ENCODE measurements at places on chromosomes 2 and 18. TPM values are rescaled to one million over a fixed set of nuclear protein-coding genes. Genes with fewer than 3 reads are reported as not detected.

DNA sequence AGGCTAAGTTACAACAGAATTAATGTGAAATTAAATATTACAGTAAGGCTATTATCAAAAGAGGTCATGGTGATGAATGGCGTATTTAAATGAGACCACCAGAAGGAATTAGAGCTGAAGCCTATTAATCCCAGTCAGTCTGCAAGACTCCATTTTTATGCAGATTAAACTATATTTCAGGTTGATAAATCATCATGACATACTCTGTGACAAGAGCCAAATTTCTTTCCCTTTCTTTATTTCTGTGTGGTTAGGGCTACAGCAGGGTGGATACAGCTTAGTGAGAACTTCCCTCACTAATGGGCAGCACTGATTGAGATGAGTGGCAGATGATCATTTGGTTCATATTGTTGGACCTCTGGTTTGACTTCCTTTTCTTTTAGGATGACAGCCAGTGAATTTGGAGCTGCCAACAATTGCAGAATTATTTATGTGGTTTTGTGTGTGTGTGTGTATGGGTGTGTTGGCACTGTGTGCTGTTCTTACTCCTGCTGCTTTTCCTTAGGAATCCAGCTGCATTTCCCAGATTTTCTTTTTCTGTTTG, 481.3 kb downstream of the PIK3C3 start:
- no peak for DNase-seq

GRCh38 chr2:204946892-204947291, 401.6 kb downstream of the PARD3B start:
- DNase-seq = no peak

- no peak for DNase-seq
Measured at GRCh38 chr18:56273541-56274219, 364.7 kb downstream of the TXNL1 start.

DNA sequence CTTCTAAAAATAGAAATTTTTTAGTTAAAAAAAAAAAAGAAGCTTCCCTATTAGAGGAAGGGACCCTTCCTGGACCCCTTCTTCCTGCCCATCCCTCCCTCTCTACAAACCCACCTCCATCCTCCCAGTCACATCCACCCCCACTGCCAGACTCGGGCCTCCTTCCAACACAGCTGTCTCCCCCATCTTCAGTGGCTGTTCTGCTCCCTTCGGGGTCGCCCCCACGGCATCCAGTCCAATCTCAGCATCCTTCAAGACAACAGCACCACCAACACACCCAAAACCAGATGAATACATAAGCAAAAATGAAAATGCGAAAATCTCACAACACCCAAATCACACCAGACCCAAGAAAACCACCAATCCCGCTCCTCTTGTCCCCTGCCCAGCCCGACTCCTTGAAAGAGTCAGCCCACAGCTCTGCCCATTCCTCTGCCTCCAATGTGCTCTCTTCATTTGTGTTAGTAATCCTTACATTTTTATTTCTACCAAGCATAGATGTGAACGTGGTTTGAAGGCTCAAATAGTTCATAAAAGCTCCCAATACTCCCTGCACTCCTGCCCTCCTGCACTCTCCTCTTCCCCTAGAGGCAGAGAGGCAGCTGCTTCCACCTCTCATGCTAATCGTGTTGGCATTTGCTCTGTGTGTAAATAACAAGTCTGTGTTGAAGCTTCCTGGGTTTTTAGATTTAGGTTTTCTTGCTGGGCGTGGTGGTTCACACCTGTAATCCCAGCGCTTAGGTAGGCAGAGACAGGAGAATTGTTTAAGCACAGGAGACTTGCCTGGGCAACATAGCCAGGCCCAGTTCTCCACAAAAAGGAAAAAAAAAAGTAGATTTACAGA, 37.0 kb downstream of the MAL start:
- DNase-seq = peak; percentile 64

The FSIP2 gene
- 1.9 TPM for total RNA-seq

All from H7 (cell line).